ENCODE measurements at places on chromosomes 2 and 18.

DNA sequence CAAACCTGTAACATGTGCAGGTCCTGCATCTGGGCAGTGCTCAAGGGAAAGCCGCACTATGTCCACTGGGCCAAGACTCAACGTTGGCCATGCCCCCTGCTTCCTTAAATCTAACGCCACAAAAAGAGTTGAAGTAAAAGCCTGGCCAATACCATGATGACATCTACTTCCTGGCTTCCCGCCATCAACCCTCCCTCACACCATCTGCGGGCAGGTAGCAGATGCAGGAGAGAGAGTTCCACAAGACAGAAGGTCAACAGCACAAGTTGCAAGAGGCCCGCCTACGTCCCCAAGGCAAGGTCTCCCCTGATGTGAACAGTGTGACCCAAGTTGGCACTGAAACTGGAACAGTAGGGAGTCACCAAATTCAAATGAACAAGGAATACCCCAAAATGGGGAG lies 48.4 kb downstream of the ABCG8 start:
- DNase-seq, result no peak

- DNase-seq, result peak; percentile 59
These were observed 11.6 kb downstream of the CD28 start for GRCh38 chr2:203718087-203718486.

DNA sequence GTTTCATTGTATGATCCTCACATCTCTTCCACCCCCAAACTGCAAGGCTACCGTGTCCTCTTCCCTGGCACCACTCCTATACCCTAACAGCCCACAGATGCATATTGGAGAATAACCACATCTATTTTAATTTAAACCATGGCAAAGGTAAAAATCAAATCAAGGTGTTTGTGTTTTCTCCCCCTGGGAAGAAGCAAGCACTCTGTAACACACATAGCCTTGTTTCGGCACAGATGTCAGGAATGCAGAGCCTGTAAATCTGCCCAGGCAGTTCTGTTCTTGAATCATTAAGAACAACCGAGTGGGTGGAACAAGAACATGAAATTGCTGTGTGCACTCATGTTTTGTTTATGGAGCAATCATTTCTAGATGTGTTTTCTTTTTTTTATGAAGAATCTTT lies 6.8 kb upstream of the COX7A2L start:
- DNase-seq, result no peak

GRCh38 chr2:50720697-50721315 lies 311.1 kb downstream of the NRXN1 start:
- DNase-seq, result no peak

- no peak for DNase-seq
These were observed 1139.5 kb downstream of the BCL11A start for GRCh38 chr2:59413751-59414570.

DNA sequence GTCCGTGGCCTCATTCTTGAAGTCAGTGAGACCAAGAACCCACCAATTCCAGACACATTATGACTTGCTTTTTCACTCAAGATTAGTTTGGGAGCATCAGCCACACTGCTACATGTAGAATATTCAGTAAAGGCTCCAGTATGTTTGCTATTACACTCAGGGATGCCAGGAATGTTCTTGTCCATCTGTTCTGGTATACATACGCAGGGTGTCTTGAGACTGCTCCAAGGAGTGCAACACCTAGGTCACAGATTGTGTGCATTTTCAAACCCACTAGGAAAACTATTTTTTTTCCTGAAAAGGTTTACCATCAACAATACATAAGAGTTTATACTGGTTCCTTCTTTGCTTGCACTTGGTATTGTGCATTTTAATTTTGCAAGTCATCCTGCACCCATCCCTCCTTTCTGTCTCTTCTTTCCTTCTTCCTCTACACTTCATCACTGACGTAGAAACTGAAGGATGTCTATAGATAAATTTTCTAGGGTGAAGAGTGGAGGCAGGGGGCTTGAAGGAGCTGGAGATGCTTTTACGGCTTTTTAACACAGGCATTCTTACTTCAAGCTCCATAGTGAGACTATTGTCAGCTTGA lies 35.3 kb upstream of the MAP2 start:
- no peak for DNase-seq

DNA sequence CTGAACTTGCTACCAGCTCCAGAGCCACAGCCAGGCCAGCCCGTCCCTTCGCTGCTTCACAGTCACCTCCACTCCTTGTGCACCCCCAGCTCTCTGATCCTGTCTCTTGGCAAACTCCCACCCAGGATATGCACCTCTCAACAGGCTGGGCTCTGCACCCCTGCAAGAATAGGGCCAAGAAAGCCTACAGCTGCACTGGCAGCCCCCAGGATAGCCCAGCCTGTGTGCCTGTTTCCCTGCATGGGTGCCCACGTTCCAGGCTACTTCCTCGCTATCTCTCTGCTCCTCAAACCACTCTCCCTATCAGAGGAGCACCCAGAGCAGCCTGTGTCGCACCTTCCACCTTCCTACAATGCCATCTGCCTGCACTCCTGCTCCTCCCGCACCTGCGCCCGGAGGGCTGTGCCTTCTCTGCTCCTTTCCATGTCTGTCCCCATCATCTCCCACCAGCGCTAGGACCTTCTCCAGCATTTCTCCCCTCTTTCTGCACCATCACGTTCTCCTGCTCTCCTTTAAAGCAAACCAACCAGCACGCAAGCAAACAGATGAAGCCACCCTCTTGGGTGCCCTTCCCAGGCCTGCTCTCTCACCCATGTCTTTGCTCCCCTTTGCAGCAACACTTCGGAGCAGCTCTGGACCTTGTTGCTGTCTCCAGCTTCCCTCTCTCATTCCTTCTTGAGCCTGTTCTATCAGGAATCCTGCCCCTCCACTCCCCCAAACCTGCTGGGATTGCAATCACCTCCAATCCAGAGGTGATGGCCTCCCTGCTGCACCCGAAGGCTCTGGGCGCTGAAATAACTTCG lies 313.2 kb upstream of the HS6ST1 start:
- no peak for DNase-seq

- peak; percentile 49 for DNase-seq
These were observed 26.3 kb downstream of the MRPL35 start for GRCh38 chr2:86225581-86225980.

DNA sequence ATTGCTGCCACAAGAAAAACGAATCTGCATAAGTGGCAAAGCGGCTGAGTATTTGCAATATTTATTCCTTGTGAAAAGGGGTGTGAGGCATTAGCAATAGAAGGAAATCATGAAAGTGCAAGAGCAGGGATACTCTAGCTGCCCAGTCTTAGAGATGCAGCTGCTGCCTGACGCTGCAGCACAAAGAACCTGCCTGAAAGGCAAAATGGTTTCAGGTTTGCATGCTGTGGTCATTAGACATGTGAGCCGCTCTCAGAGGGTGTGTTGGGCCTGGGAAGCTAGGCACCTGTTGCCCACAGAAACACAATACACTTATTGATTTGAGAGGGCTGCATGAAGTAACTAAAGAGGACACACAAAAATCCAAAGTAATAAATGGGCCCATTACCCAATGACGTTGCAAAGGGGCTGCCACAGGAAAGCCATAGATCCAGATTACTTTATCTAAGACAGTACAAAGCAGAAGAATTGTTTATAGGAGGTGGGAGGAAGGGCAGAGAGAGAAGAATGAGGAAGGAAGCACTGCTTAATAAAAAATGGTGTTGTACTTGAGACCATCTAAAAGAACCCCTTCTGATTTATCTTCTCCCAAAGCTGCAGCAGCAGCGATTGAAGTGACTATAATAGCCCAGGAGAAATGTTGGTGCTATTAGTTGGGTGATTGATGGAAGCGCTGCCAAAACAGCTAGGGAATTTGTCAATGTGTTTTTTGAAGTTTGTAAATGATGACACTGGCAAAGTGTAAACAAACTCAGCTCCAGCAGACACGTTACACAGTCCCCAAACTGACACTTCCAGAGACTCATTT lies 492.4 kb upstream of the ACVR2A start:
- no peak for DNase-seq

GRCh38 chr2:70514612-70515055 lies 39.0 kb downstream of the TGFA start:
- DNase-seq, result no peak

DNA sequence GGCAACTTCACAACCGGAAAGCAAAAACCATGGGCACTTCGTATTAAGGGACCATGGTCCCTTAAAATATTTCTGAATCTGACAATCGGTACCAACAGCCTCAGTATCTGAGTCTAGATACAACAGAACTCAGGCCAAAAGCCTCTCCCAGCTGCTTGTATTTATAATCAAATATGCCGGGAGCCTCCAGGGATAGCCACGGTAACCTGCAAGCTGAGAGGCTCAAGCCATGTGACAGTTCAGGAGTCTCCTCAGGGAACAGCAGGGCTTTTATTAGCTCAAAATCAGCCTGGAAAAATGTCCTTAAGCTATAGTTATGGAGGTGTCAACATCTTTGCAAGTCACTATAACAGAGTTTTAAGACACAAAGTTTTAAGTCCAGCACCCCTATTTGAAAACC lies 352.8 kb upstream of the GYPC start:
- no peak for DNase-seq

DNA sequence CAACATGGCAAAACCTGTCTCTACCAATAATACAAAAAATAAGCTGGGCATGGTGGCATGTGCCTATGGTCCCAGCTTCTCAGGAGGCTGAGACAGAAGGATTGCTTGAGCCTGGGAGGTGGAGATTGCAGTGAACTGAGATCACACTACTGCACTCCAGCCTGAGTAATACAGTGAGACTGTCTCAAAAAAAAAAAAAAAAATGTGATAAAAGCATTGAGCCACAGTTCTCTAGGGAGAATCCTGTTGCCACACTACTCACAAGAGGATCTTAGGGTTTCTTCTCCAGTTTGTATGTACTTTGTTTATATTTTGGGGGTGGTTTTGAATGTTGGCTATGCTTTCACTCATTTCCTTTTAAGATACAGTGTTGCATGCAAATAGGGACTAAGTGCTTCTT lies 62.0 kb downstream of the TMEM185B start:
- DNase-seq, result no peak

- DNase-seq, result no peak
These were observed 5.3 kb upstream of the PXDN start for GRCh38 chr2:1749489-1750119.

- DNase-seq, result no peak
These were observed 64.4 kb upstream of the RAPH1 start for GRCh38 chr2:203599509-203599908.

- DNase-seq, result no peak
These were observed 308.6 kb downstream of the RNF144A start for GRCh38 chr2:7225848-7226247.

DNA sequence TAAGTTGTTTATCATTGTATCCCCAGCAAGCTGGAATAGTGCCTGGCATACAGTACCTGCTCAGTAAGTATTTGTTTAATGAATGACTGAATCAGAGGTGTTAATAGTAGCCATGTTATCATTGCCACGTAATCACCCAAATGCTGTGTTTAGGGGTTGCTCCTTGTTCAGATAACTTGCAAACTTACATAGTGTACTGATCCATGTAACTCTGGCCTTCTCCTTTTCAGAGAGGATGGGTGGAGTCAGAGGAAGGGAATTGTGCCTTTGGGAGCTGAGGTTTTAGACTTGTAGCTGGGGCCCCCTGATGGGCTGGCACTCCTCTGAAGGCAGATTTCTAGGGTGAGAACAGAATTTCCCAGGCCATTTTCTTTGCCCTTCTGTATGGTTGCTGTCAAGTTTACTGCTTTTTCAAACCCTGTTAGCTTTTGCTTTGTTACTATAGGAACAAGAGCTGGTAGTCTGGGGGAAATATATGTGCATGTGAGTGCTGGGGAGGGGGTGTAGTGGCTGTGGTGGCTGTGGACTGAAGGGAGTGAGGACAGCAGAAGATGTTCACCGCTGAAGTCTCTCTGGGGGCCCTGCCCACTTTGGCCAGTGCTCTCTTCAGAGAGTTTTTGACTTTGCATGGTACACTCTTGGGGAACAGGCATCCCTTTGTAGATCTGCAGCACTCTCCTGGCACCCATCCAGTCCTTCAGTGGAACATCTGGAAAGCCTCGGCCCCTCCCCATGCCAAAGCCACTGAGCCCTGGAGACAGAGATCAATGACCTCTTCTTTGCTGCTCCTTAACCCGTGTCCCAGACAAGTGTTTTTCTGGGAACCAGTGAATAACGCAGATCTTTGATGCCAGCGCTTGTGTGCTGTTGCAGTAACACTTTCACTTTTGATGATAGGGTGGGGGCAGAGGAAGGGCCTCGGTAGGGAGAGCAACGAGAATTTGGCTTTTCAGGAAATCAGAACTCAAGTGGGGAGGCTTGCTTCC lies 209.0 kb downstream of the PRKCE start:
- DNase-seq, result peak; percentile 5

GRCh38 chr2:191327484-191327883 lies 82.3 kb downstream of the MYO1B start:
- DNase-seq, result no peak

Measured in stimulated activated CD4-positive, alpha-beta T cell treated with anti-CD3 and anti-CD28 coated beads, Interleukin-4, amount 100 ng/mL, for 24 hours (primary cell).